ENCODE measurements at places on chromosomes 16 and 17. TPM values are rescaled to one million over a fixed set of nuclear protein-coding genes. Genes with fewer than 3 reads are reported as not detected.

DNA sequence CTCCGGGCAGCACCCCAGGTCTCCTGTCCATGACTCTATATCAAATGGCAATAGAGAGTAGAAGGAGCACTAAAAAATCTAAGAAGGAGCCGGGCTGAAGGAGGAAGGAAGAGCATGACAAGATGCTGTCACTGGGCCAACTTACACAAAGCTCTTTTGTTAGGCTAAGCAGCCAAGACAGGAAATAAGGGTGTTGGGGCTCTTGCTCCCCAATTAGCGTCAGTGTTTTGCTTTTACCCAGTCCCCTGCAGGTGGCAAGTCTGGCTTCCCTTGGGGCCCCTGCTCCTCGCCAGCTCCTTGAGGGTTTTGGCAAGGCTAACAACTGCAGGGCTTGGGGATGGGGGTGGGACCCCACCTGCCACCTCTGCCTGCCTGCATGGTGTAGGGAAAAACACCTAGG lies 120.5 kb downstream of the CCT6B start:
- no peak for DNase-seq

GRCh38 chr17:2108170-2108569 lies 53.3 kb downstream of the HIC1 start:
- DNase-seq = no peak

DNA sequence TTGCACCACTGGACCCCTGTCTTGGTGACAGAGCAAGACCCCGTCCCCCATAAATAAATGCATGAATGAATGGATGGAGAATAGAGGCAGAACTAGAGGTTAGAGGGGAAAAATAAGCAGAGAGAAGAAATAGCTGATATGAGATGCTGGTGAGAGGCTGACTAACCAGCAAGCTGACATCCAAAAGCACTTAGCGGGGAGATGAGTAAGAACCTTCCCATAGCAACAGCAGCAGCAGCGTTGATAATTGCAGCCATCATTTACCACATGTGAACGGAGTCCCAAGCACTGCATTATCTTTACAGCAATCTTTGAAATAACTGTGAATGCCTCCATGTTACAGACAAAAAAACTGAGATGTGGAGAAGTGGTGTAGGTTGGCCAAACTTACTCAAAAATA lies 777.3 kb upstream of the EEF2KMT start:
- DNase-seq = no peak

Gene BCL6B
- 21.6 TPM for total RNA-seq

GRCh38 chr16:13471036-13471435 lies 448.9 kb upstream of the ERCC4 start:
- DNase-seq = no peak

- DNase-seq = no peak
These were observed 301.9 kb upstream of the KCNJ16 start for GRCh38 chr17:69773081-69773480.

Gene SLFN13
- total RNA-seq = 7.9 TPM

Gene EVPLL
- 2.1 TPM for total RNA-seq

- DNase-seq = no peak
These were observed 317.8 kb downstream of the RBFOX1 start for GRCh38 chr16:7650431-7650830.

Gene ZSCAN10
- not detected for total RNA-seq

Gene KRTAP4-5
- not detected for total RNA-seq

DNA sequence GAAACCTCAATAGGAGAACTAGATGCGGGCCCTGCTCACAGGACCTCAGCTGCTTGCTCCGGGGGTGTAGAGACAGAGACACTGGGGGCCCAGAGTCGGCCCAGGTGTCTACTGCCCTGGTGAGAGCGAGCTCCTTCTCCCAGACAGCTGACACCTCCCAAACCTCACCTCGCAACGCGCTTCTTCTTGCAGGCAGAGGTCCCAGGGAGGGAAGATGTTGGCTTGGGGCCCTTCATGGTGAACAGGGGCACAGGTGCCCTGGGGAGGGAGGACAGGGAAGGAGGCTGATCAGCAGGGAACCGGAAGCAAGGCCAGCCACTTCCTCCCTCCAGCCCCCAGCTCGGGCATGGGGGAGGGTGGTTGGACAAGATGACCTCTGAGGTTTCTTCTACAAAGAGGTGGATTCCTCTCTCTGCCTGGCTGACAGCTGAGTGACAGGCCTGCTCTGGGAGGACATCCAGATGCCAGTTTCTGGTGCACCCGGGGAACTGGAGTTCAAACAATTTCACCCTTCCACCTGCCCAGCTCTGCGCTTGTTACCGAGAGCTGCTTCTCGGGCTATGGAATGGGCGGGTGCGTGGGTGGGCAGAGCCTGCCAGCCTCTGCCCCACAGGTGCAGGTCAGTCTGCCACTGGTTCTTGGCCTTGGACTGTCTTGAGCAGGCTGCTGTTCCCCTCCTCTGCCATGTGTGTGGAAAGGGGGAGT lies 11.7 kb upstream of the GFAP start:
- DNase-seq = no peak

Gene CYB5D1
- 15.7 TPM for total RNA-seq

GRCh38 chr17:17077101-17077500 lies 34.8 kb downstream of the MPRIP start:
- DNase-seq = no peak

Gene CCL8
- total RNA-seq = not detected

GRCh38 chr16:85310868-85311585 lies 198.8 kb upstream of the CIBAR2 start:
- DNase-seq = no peak

DNA sequence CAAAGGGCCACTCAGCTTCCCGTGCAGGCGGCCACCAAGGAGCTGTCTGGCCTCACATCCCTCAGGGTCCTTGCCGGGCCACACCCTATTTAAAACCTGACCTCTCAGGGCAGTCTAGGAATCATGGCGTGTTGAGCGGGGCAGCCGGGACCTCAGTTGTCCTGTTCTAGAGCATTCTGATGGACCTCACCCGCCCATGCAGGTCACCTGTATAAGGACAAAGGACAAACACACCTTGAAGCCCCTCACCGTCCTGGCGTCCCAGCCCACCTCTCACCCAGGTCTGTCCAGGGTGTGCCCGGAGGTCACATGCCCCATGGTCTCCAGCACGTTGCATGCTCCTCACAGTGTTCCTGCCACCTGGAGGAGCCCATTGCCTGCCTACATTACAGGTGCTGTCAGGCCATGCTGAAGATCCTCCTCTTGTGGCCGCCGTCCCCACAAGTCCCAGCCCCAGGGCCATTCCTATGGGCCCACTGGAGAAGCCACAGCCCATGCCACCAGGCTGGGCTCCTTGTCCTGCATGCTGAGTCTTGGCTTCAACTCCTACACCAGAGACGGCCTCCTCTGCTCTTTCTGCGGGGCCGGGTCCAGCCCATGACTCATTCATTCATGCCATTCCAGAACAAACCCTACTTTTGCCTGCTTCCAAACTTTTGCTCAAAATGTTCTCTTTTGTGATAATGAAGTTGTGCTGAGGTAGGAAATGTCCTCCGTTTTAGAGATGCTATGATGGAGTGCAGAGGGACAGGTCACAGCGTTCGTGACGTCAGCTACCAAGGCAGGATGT lies 46.3 kb downstream of the PEMT start:
- DNase-seq = no peak

Gene GALR2
- total RNA-seq = not detected

DNA sequence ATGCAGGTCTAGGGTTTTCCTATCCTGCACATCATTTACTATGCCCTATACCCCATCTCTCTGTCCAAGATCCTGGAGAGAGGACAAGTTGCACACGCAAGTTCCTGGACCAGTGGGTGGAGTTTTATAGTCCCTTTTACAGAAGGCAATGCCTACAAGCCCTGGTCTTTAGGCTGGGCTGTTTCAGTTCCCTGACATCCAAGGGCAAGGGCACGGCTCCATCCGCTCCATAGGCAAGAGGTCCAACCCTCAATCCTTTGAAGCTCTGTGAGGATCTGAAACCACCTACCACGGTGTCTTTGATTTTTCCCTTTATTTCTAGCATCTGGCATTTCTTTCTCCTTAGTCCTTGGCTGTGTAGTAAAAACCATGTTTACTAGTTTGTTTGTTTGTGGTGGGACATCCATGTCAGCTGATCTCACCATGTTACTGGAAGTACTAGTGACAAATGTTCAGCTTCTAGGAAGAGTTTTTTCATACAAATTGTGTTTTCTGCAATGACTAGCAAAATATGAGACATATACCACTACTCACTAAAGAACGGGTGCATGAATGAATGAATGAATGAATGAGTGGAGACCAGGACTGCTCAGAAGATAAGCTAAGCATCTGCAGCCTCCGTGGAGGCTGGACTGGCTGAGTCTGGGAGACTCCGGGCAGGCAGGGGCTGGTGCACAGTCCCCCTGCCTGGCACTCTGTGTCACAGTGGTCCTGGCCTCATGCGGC lies 359.4 kb downstream of the SLC39A11 start:
- DNase-seq = no peak

DNA sequence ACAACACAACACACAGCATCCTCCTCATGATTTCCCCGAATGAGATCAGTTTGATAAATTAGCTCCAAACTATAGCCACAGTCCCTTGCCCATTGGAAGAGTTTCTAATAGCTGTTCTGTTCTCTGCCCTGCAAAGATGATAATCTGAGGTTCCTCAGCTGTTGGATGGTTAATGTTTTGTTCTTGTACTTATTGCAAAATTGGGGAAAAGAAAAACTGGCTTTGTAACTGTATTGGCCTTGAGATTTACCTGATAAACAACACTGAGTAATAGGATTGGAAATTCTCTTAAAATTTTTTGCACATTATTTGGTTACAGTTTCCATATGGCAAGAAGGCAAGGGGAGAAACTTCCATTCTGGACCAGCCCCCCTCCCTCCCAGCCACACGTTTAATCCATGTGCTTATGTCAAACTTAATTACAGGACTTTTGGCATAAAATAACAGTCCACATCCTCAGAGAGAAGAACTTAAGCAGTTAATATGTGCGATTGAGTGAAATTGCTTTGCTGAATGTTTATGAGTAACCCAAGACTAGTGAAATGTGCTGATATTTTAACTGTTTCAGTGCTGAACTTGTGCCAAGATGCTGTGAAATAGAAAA lies 119.1 kb upstream of the ZFHX3 start:
- no peak for DNase-seq

- peak; percentile 60 for DNase-seq
These were observed 307 bp downstream of the CDYL2 start for GRCh38 chr16:80804056-80804525.

Gene GOT2
- total RNA-seq = 146 TPM

- no peak for DNase-seq
These were observed 797 bp downstream of the HES7 start for GRCh38 chr17:8122924-8123694.

DNA sequence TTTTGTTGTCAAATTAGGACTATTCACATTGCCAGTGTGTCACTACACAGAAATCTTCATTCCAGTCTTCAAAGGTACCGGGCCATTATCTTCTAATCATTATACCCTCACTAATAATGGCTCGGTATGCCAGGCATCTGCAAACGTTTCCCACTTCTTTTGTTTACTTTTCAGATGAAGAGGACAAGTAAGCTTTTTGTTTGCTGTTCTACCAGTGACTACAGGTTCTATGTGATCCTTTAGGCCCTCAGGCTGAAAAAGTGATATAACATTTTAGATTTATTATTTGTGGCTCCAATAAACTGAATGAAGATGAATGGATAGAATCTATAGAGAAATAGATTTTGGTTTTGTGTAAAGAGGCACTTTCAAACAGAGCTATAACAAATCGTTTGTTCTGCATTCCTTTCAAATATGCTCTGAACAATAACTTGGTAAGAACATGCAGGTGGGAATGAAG lies 403 bp upstream of the KRTAP3-1 start:
- DNase-seq = no peak

DNA sequence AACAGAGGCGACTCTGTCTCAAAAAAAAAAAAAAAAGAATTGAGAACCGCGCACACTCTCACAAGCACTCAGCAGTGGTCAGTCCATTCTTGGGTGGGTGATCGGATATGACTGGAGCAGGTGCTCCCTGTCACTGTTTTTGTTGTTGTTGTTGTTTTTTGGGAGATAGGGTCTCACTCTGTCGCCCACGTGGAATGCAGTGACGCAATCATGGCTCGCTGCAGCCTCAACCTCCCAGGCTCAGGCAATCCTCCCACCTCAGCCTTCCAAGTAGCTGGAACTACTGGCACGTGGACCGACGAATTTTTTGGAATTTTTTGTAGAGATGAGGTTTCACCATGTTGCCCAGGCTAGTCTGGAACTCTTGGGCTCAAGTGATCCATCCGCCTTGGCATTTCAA lies 30.0 kb downstream of the RAB11FIP3 start:
- DNase-seq = no peak

DNA sequence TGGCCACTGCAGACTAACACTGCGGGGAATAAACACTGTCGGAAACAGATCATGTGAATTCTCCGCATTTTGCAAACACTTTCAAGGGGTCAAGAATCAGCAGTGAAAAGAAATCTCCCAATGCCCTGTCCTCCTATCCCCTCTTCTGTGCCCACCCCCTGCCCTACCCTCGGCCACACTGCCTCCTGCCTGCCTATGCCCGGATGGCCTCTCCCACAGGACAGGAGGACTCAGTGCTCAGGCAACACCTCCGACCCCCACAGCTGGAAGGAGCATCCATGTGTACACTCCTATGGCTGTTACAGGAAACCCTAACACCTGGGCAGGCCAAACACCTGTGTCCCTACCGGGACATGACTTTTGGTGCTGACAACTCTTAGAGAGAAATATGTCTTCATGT lies 24.5 kb downstream of the FBXO31 start:
- no peak for DNase-seq

Gene PRAC2
- not detected for total RNA-seq

Gene IRF8
- total RNA-seq = 9.5 TPM

DNA sequence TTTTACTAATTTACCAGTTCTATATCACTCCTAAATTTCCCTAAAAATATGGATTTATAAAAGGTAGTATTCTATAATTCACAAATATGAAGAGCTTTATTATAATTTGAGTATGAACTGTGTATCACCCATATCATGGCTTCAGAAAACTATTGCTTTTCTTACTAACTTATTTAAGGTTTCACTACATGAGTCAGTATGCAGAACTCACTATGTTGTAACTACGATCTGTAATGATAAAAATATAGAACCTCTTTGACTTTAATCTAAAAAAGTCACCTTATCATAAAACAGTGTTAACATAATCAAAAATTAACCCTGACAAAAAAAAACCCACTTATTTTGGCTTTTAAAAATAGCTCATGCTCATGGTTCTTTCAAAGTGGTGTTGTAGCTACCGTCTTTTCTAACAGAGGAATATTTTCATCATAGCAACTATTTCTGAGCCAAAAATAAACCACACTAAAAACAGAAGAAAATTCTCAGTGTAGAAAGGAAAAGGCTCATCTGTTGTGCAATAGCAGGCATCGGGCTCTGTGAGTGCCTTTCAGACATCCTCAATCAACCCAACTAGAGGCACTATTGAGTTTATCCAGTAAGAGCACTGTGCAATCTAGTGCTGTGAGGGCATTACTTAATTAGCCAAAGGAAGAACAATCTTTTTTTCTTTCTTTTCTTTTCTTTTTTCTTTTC lies 42.1 kb downstream of the ITGAM start:
- no peak for DNase-seq

DNA sequence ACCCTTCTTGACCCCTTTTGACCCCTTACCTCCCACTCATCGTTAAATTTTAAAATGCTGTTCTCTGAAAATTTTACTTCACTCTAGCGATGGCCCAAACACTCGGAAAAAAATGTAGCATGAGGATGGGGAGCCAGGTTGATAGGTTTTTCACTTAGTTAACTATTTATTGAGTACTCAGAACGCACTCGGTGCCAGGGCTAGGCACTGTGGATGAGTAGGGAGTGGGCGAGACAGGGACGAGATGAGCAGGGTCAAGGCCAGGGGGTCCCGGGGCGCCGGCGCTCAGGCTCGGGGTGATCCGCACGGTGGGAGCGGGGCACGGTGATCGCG lies 392 bp downstream of the ZSCAN32 start:
- no peak for DNase-seq

GRCh38 chr16:89721546-89722391 lies 432 bp downstream of the ZNF276 start:
- DNase-seq = peak; percentile 76

Gene CHST5
- total RNA-seq = 0.26 TPM

All from ureter (tissue), 1 donor.